ENCODE measurements at places on chromosomes 2 and 18. TPM values are rescaled to one million over a fixed set of nuclear protein-coding genes. Genes with fewer than 3 reads are reported as not detected.

GKN2 gene
- total RNA-seq = not detected

CRYGC gene
- total RNA-seq = not detected

PPP4R1 gene
- total RNA-seq = 84.8 TPM

DNA sequence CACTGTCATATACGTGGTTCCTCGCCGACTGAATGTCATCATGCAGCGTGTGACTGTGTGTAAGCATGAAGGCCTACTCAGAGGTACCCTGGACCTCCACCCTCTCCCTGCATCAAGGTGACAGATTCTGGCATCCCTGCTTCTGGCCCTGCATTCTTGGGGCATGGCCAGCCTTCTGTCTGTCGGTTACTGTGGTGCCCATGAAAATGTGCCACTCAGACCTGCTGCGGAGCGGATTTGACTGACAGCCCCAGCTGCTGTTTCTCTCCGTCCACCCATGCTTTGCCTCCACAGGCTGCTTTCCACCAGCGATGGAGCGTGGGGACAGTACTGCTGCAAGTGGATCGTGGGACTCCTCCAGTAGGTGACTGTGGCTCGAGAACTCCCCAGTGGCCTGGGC is 9.6 kb downstream of the TMEM177 start:
- no peak for DNase-seq

DNA sequence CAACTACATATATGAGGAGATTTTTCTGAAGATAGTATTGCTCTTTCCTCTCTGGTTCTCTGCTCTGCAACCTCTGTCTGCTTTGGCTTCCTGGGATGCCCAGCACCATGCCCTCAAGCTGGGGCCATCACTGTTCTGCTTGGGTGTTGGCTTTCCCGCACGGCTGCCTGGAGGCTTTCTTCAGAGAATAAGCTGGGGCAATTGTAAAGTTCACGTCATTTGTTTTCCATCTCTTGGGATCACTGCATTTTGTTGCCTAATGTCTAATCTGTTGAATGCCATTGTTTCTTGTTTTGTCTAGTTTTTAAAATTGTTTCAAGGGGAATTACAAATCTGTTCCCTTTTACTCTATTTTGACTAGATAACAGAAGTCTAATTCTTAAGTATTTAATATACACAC is 437.3 kb upstream of the NRP2 start:
- DNase-seq = no peak

GRCh38 chr2:160075171-160075570 is 12.8 kb upstream of the PLA2R1 start:
- DNase-seq = peak; percentile 92

- no peak for DNase-seq
These were observed 805 bp upstream of the TNFRSF11A start for GRCh38 chr18:62324181-62324828.

- no peak for DNase-seq
These were observed 207.9 kb downstream of the GLI2 start for GRCh38 chr2:120943403-120944034.

DNA sequence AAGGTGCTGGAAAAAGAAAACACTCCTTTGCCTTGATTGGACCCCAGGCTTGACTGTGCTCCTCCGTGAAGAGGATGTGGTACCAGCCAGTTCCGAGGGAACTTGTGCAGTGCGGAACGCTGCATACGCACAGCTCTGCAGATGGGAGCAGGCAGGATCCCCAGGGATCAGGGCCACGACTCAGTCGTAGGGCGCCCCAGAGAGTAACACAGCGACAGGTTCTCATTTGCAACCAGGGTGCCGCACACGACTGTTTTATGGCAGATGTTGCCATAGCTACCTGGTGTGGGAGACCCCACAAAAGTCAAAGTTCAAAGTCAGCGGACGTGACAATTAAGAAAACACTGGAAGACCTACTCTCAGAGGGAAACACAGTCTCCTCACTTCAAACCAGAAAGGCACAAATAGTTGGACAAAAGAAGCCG is 779 bp downstream of the MALL start:
- DNase-seq = peak; percentile 48

- DNase-seq = no peak
These were observed 615 bp downstream of the ADNP2 start for GRCh38 chr18:80109676-80110078.

- no peak for DNase-seq
These were observed 14.2 kb upstream of the PLEKHM3 start for GRCh38 chr2:208039376-208040110.
